NCI-H187 (cell line): ENCODE measurements at places on chromosomes 2 and 18.

- DNase-seq = no peak
Measured at GRCh38 chr2:162058973-162059668, 14.9 kb downstream of the DPP4 start.

GRCh38 chr18:12329125-12329698 lies 21.2 kb downstream of the TUBB6 start:
- no peak for DNase-seq

- no peak for DNase-seq
Measured at GRCh38 chr2:137155356-137156104, 390.2 kb downstream of the THSD7B start.

DNA sequence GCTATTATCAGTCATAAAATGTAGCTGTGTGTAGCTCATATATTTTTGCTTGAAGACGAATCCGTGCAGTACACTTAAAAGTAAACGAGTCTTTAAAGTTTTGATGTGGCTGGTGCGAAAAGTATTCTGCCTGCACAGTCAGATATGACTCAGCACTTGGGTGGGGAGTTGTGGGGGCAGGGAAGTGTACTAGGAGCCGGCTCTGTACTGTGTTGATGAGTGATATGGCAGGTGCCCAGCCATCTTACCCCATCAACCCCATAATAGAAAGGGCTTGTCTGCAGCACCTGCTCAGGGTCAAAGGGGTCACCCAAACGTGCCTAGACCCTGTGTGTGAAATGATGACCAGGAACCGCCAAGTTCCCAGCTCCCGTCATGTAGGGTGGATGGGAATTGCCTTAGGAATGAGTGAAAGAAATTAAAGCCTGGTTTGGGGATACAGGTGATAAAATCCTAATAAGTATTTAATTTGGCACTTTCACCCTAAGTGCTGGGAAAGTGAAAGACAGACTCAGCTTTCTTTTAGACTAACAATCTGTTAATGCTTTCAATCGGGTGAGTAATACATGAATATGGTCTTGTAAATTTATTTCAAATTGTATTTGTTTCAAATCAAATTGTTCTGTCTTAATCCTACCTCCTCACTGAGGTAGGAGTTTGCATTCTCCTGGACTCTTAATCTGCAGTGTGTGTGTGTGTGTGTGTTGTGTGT lies 48.0 kb downstream of the BCL2L11 start:
- no peak for DNase-seq

GRCh38 chr2:85175369-85176299 lies 42.4 kb downstream of the TCF7L1 start:
- no peak for DNase-seq

GRCh38 chr18:48545757-48546321 lies 7.0 kb downstream of the CTIF start:
- DNase-seq = no peak

GRCh38 chr2:241189856-241190201 lies 1.4 kb downstream of the ANO7 start:
- DNase-seq = no peak

- no peak for DNase-seq
Measured at GRCh38 chr2:238169048-238169707, 10.4 kb downstream of the ERFE start.

- no peak for DNase-seq
Measured at GRCh38 chr18:10002280-10002679, 88.5 kb downstream of the VAPA start.

DNA sequence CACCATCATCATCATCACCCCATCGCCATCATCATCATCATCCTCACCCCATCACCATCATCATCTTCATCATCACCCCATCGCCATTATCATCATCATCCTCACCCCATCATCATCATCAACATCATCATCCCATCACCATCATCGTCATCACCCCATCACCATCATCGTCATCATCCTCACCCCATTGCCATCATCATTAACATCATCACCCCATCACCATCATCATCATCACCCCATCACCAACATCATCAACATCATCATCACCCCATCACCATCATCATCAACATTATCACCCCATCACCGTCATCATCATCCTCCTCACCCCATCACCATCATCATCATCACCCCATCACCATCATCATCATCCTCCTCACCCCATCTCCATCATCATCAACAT lies 151.0 kb downstream of the DNER start:
- DNase-seq = no peak

DNA sequence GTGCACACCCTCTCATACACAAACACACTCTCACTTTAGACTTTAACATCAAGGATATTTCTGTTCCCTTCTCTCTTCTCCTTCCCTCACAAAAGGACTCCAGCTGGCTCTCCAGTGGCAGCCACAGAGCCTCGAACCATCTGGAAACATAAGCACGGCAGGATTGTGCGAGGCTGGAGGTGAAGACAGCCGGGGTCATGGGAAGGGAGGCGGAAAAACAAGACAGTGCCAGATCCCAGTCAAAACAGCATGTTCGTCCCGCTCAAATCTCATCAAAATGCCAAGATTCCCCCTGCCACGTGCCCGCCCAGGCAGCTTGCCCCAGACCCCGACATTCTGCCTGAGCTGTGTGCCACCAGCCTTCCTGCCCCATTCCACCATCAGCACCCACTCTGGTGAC lies 180.3 kb downstream of the ZBTB7C start:
- no peak for DNase-seq

DNA sequence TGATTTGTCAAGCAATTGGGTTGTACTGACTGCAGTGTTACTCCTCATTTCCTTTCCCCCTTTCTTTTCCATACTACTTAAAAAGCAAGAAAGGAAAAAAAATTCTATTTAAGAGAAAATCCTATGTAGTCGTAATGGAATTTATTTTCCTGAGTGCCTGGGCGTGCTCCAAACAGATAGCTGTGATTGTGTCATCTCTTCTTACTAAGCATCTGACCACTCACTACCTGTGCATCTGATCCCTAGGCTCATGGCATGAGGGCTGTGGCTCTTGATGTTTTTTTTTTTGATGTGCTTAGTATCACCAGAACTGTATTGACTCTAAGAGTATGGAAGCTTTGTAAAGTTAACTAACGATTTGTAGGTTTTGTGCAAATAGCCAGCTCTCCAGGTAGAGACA lies 19.0 kb downstream of the CRIM1 start:
- DNase-seq = no peak

- no peak for DNase-seq
Measured at GRCh38 chr2:34098256-34098655, 499.2 kb upstream of the FAM98A start.

GRCh38 chr18:63182861-63183260 lies 136.7 kb downstream of the BCL2 start:
- DNase-seq = no peak

DNA sequence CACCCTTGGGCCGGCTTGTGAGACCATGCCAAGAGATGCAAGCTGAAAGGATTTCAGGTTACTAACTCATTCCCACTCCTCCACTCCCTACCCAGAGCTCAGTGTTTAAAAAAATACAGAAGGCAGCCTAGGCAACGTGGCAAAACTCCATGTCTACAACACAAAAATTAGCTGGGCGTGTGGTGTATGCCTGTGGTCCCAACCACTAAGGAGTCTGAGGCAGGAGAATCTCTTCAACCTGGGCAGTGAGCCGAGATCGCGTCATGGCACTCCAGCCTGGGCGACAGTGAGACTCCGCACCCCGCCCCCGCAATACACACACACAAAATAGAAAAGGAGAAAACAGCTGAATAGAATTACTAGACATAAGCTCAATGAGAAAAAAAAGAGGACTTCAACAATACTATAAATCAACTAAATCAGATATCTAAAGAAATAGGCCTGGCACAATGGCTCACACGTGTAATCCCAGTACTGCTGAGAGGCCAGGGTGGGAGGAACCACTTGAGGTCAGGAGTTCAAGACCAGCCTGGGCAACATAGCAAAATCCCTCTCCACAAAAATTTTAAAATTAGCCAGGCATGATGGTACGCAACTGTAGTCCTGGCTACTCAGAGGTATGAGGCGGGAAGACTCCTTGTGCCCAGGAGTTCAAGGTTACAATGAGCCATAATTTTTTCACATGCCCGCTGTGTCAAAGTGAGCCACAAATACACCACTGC lies 10.1 kb downstream of the IWS1 start:
- no peak for DNase-seq

- DNase-seq = no peak
Measured at GRCh38 chr2:129888896-129889295, 90.6 kb upstream of the RAB6C start.

DNA sequence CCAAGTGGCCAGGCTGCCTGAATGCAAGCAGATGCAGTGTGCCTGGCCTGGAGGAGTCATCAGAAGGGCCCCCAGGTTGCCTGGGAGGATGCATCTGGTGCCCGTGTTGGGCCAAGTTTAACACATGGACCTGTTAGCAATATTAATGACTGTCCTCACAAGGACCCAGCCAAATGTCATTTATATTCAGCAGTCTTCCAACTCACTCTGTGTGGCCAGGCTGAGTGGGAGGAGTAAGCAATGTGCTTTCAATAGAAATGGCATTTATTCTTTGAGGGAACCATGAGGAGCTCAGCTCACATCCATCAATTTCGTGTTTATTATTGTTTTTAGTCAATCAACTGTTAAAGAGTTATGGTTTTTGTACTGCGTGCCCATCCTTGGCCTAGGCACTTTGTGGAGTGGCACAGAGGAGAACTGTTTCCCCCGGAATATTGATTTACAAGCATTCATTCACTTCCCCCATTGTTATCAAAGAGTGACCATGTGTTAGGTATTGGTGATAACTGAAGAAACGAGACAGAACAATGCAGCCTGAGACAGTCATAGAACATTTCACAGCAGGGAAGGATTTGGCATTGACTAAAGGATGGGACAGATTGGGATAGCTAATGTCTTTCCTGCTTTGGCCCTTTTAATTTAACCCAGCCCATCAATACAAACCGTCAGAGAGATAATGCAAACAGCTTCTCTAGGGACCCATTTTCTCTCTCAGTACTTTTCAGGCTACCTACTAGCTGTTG lies 725.2 kb downstream of the TSN start:
- no peak for DNase-seq

GRCh38 chr2:79530443-79530842 lies 17.6 kb downstream of the CTNNA2 start:
- DNase-seq = peak; percentile 2

DNA sequence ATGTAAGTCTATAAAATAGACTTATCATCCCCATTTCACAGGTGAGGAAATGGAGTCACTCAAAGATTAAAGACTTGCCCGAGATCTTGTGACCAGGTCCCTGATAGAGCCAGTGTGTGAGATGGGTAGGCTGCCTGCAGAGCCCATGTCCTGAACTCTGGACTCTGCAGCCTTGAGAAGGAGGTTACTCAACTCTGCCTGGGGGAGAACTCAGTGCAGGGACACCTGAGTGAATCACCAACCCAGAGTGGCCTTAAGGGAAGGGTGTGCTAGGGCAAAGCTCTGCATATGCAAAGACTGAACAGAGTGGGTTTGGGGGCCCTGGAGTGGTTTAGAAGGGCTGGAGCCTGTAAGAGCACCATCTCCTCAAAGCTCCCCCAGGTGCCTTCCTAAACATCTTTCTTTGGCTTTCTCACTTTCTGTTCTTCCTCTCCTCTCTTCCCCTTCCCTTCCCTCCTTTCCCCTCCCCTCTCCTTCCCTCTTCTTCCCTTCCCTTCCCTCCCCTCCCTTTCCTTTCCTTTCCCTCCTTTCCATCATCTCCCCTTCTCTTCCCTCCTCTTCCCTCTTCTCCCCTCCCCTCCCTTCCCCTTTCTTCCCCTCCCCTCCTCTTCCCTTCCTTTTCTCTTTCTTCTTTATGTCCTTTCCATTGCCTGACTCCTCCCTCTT lies 67.6 kb downstream of the CELF4 start:
- DNase-seq = no peak

DNA sequence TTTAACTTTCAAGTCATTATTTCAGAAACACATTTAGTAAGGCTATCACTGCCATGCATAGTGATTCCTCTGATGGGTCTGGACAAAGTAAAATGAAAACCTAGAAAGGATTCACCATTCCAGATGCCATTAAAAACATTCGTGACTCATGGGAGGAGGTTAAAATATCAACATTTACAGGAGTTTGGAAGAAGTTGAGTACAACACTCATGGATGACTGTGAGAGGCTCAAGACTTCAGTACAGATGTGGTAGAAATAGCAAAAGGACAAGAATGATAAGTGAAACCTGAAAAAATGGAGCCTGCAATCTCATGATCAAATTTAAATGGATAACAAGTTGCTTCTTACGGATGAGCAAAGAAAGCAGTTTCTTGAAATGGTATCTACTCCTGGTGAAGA lies 5.8 kb upstream of the TWSG1 start:
- no peak for DNase-seq

DNA sequence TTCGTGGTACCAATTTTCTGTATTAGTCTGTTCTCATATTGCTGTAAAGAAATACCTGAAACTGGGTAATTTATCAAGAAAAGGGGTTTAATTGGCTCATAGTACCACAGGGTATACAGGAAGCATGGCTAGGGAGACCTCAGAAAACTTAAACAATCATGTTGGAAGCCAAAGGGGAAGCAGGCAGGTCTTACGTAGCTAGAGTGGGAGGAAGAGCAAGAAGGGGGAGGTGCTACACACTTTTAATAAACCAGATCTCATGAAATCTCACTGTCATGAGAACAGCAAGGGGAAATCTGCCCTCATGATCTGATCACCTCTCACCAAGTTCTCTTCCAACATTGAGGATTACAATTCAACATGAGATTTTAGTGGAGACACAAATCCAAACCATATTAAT lies 226.8 kb upstream of the TPO start:
- no peak for DNase-seq

DNA sequence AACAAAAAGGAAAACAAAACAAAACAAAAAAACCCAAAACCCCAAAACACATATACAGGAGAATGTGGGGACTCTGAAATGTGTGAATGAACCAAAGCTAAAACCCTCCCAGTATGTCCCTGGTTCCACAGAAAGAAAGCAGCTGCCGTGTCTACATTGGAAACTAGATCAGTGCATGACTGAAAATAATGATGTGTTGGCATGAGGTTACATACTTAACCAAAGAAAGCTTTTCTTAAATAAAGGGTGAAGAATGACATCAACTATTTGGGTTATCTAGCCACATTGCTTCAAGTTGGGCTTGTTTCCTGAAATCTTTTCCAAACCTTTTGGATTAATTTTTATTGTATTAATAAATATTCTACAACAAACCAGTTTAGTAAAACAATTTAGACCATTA lies 91.9 kb upstream of the FN1 start:
- DNase-seq = no peak

DNA sequence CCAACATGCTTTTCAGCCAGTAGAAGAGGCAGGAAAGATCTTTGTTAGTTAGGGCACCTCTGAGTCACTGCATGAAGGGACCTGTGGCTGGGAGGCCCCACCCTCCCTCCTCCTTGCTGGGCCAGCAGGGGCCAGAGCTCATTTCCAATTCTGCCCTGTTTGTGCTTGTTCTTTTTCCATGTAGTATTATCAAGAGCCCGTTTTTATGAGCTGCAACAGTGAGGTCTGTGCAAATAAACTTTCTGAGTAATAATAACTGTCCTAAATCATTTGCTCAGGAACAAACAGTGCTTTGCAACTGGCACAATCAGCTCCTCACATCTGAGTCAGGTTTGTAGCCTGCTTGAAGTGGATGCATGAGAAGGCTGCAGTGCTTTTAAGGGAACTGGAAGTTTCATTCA lies 128.0 kb downstream of the ARL4C start:
- DNase-seq = no peak

GRCh38 chr2:239893236-239893515 lies 132.0 kb downstream of the NDUFA10 start:
- DNase-seq = no peak
